ENCODE measurements at places on chromosomes 7 and 10.

- DNase-seq: no peak
Measured at GRCh38 chr10:386771-387592, 251.7 kb downstream of the ZMYND11 start.

GRCh38 chr7:77757589-77757988 lies 40.6 kb downstream of the TMEM60 start:
- DNase-seq: no peak

DNA sequence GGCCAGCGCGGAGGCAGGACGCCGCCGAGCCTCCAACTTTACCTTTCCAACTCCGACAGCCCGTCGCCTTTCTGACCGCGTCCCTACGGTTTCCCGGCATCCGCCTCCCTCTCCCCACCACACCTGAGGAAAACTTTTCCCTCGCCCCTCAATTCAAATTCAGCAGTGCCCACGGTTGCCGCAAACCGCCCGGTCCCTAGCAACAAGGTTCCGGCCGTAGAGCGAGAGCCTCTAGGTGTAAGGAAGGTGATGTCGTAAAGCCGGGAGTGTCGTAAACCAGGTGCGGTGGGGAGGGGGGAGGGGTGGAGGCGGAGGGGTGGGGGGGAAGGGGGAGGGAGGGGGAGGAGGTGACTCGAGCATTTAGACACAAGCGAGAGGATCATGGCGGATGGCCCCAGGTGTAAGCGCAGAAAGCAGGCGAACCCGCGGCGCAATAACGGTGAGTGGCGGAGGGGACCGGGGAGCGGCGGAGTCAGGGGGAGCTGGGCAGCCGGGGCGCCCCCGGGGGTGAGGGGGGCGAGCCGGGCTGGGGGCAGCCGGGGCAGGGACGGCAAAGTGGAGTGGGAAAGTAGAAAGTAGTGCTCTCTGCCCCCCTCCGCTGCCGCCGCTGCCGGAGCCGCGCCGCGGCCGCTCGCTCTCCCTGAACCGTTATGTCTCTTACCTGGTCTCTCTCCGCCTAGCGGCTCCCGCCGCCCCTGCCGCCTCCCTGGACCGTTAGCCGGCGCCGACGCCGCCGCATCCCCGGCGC lies at the start of gene ZEB1:
ZEB1 (plus strand) TSS at position 363 of the 748 bp plus-strand sequence; CDS start at position 382, 19 bp downstream.
- peak; percentile 84 for DNase-seq

DNA sequence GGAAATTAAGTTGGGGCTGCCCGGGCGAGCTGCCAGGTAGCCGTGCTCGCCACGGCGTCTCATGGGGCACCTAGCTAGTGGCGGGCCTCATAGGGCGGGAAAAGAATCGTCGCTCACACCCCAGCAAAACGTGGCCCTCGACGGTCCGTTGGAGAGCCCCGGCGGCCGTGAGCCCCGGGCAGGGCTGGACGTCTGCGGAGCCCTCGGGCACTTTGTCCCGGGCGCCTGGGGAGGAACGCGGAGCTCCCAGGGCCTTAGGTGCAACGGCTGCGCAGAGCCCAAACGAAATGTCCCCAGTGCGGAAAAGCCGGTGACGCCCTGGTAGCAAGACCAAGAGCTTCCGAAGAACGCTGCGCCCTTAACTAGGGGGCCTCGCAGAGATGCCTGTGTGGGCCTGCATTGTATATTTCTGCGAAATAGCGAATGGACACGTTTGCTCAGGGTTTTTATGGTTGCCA lies 866 bp upstream of the SFMBT2 start:
- no peak for DNase-seq

DNA sequence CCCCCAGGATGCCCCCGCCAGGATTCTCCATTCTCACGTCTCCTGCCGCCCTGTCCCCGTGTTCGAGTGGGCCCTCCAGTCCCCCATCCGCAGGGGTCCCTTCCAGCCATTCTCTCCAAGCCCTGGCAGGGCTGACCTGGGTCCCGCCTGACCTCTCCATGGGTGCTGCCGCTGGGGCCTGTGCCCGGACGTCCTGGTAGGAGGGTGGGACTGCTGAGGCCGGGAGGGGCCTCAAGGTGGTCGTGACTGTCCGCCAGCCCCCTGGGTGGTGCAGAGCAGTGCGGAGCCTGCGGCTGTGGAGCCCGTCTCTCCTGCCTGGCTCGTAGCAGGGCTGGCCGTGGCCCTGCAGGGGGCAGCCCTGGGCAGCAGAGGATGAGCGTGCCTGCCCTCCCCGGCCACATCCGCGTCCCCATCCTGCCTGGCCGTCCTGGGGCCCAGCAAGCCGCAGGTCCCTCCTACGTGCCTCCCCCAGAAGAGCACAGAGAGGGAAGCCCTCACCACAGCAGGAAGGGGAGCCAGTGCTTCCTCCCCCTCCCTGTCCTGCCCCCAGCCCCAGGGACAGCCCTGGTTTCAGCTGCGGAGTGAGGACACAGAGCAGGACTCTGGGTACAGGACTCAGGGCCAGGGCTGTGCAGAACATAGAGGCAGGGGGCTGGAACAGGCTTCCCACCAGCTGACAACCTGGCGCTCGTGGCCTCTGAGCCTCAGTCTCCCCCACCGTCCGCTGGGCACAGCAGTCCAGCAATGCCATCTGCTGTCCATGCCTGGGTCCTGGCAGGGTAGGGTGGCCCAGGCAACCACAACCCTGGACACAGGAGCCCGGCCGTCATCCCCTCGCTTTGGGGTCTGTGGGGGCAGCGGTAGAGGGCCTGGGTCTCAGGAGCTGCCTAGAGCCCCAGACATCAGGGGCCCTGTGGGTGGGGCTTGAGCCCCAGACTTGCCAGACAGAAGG lies 1.5 kb upstream of the GRIFIN start:
- DNase-seq: peak; percentile 67

GRCh38 chr10:24834869-24835268 lies 111.2 kb upstream of the ARHGAP21 start:
- no peak for DNase-seq

- no peak for DNase-seq
Measured at GRCh38 chr7:42753367-42753766, 158.5 kb downstream of the C7orf25 start.

DNA sequence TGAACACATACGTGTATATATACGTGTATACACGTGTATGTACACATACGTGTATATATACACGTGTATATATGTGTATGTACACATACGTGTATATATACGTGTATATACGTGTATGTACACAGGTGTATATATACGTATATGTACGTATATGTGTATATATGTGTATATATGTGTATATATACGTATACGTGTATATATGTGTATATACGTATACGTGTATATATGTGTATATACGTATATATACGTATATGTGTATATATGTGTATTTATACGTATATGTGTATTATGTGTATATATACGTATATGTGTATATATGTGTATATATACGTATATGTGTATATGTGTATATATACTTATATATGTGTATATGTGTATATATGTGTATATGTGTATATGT lies 44.3 kb downstream of the CD36 start:
- DNase-seq: no peak

DNA sequence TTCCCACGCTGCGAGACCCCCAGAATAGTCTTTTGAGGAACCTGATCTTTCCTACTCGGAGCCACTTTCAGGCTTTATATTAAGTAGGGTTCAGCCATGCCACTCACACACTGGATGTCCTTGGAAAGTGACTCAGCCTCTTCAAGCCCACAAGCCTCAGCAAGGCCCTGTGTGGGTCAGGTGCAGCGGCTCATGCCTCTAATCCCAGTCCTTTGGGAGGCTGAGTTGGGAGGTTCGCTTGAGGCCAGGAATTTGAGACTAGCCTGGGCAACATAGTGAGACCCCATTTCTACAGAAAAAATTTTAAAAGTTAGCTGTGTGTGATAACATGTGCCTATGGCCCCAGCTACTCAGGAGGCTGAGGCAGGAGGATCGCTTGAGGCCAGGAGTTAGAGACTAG lies 119.7 kb upstream of the TNRC18 start:
- no peak for DNase-seq

GRCh38 chr10:63227207-63227895 lies 94.2 kb downstream of the NRBF2 start:
- peak; percentile 63 for DNase-seq

- DNase-seq: no peak
Measured at GRCh38 chr7:51326656-51327286, 10.2 kb upstream of the COBL start.

GRCh38 chr7:48305661-48306060 lies 134.4 kb downstream of the ABCA13 start:
- no peak for DNase-seq

- DNase-seq: peak; percentile 63
Measured at GRCh38 chr10:34109952-34110702, 705.0 kb downstream of the PARD3 start.

DNA sequence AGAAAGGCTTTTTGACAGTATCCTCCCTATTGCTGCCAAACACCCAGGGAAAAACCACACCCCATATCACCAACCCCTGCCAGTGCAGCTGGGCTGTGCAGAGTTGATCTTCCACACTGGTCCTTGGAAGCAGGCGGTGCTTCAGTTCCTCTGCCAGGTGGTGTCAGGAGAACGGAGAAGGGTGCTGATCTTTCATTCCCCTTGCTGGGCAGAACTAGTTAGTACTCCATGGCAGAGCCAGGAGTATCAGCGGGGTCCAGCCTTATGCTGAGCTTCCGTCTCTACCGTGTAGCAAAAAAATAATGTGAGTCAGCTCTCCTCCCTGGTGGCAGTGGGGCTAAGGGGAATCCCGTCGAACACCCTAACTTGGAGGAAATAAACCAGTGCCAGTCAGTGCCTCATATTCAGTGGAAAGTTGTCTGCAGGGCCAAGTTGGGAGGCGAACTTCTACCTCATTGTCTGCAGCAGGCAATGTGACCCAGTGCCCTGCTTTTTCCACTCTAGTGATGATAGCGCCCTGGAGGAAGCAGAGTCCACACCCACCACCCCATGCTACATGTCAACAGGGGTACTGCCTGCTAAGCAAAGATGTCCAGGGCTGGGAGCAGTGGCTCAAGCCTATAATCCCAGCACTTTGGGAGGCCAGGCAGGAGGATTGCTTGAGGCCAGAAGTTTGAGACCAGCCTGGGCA lies 175.4 kb downstream of the AUTS2 start:
- DNase-seq: no peak

DNA sequence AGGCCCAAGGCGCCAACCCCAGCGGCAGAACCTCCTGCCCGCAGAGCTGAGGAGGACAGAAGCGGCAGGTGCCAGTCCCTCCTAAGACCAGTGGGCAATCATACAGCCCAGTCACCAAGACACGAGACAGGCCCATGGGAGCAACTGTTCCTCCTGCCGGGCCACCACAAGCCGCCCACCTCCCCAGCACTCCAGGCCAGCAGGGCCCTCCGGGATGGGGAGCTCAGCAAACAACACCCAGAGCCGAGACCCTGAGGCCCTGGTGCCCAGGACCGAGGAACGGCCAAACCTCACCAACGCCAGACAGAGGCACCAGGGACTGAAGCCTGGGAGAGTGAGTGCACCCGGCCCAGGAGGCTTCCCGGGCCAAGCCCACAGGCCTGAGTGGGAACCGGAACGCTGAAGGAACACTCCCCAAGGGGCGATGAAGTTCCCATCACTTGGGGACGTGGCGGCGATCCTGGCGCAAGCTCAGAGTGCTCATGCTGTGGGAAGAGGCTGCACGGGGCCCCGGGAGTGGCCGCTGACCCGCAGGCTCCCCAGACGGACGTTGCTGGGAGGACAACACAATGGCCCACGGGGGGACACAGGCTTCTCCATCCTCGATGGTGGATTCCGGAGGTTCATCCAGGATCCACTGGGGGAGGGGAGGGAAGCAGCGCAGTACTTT lies 35.1 kb downstream of the GPER1 start:
- DNase-seq: no peak

GRCh38 chr7:55639640-55640039 lies 67.3 kb upstream of the VOPP1 start:
- no peak for DNase-seq

GRCh38 chr10:128130051-128130450 lies 3.8 kb upstream of the MKI67 start:
- DNase-seq: no peak

- DNase-seq: no peak
Measured at GRCh38 chr7:112021379-112022044, 184.7 kb downstream of the DOCK4 start.

DNA sequence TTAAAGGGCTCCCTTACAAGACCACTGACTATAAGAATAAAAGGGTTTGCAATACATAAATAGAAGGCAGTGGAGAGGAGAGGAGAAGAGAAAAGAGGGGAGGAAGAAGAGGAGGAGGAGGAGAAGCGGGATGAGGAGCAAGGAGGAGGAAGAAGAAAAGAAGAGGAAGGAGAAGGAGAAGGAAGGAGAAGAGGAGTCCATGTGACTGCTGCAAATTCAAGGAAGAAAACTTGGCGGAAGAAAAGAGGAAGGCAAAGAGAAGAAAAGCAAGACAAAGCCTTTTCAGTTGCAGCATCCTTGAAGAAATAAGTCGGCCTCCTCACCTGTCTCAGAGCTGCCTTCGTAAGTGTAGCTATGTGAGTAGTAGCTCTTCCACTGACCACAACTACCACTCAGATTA lies 22.6 kb downstream of the ASAH2 start:
- DNase-seq: no peak

DNA sequence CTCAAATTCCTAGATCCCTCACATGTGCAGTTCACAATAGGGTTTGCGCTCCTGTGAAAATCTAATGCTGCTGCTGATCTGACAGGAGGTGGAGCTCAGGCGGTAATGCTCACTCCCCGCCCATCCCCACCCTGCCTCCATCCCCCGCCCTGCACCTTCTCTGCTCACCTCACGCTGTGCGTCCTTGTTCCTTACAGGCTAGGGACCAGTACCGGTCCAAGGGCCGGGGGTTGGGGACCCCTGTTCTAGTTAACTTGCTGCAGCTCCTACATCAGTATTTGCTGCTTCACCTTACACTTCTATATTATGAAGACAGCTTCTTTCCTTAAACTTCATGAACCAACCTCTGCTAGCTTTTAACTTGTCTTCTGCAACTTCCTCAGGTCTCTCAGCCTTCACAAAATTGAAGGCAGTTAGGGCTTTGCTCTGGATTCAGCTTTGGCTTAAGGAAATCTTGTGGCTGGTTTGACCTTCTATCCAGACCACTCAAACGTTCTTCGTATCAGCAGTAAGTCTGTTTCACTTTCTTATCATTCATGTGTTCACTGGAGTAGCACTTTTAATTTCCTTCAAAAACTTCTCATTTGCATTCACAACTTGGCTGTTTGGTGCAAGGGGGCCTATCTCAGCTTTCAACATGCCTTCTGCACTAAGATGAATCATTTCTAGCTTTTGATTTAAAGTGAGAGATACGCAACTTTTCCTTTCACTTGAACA lies 1.7 kb upstream of the TNKS2 start:
- no peak for DNase-seq

- DNase-seq: no peak
Measured at GRCh38 chr7:36244429-36244828, 91.4 kb downstream of the EEPD1 start.

DNA sequence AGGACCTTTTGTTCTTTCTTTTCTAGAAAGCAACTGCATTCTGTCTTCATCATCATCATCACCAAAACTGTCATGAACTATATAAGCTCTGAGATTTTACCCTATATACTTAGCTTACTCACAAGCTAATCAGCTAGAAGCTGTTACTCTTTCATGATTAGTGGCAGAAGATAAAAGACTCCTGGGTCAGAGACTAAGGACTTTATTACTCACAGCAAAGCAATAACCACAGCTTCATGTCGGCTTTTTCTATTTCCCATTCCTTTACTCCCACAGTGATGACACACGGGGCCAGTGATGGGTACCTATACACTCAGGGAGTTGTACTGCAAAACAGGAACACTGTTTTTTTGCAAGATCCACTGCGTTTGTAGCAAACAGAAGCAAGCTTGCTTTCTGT lies 8.4 kb upstream of the C10orf88 start:
- DNase-seq: no peak

GRCh38 chr7:29214056-29214455 lies 19.5 kb downstream of the CHN2 start:
- DNase-seq: no peak

Data from EL (cell line).